B cell (primary cell): ENCODE measurements at places on chromosomes 2 and 18. TPM values are rescaled to one million over a fixed set of nuclear protein-coding genes. Genes with fewer than 3 reads are reported as not detected.

Gene ALPP
- polyA plus RNA-seq: 0.25 TPM in 1 of 2 replicates, not detected in the other

Gene RMDN2
- polyA plus RNA-seq: 6.6 and 6.8 TPM in 2 replicates

Gene SERPINB2
- 0.25 and 1.1 TPM in 2 replicates for polyA plus RNA-seq

Gene LONRF2
- not detected in 2 replicates for polyA plus RNA-seq

Gene STK16
- polyA plus RNA-seq: 46.9 and 60.1 TPM in 2 replicates

Gene HRH4
- polyA plus RNA-seq: 0.03 TPM in 1 of 2 replicates, not detected in the other

Gene HOXD4
- not detected in 2 replicates for polyA plus RNA-seq

Gene COBLL1
- 29.0 and 45.1 TPM in 2 replicates for polyA plus RNA-seq

Gene GAL3ST2
- 0.10 and 0.30 TPM in 2 replicates for polyA plus RNA-seq

Gene ABCG8
- polyA plus RNA-seq: not detected in 2 replicates

Gene GKN2
- not detected in 2 replicates for polyA plus RNA-seq

Gene EPAS1
- polyA plus RNA-seq: 0.06 and 0.32 TPM in 2 replicates

Gene RNF144A
- 0.87 and 1.2 TPM in 2 replicates for polyA plus RNA-seq

Gene CCDC102B
- 3.2 and 4.0 TPM in 2 replicates for polyA plus RNA-seq

Gene TUBB8B
- 1.6 and 6.3 TPM in 2 replicates for polyA plus RNA-seq

Gene SERPINB12
- not detected in 2 replicates for polyA plus RNA-seq

Gene RNF152
- polyA plus RNA-seq: not detected in 2 replicates

Gene ALS2
- 1.4 and 3.8 TPM in 2 replicates for polyA plus RNA-seq

Gene LIPG
- polyA plus RNA-seq: not detected in 2 replicates

Gene KLHL30
- polyA plus RNA-seq: 0.06 TPM in 1 of 2 replicates, not detected in the other

Gene SLC4A5
- 2.7 and 3.3 TPM in 2 replicates for polyA plus RNA-seq

Gene EPHA4
- 9.5 and 10.7 TPM in 2 replicates for polyA plus RNA-seq

Gene TRAK2
- 16.9 and 17.8 TPM in 2 replicates for polyA plus RNA-seq

Gene SLC40A1
- polyA plus RNA-seq: 0.07 and 0.20 TPM in 2 replicates

Gene ZNF516
- polyA plus RNA-seq: 6.7 and 15.7 TPM in 2 replicates

Gene DSG3
- not detected in 2 replicates for polyA plus RNA-seq

Gene FHOD3
- polyA plus RNA-seq: not detected in 2 replicates

Gene CCDC141
- polyA plus RNA-seq: 2.0 and 2.1 TPM in 2 replicates

Gene IL37
- polyA plus RNA-seq: not detected in 2 replicates

Gene RAB27B
- 0.01 and 0.04 TPM in 2 replicates for polyA plus RNA-seq

Gene STK39
- polyA plus RNA-seq: 2.3 and 2.7 TPM in 2 replicates

Gene PSMA8
- polyA plus RNA-seq: 0.33 and 0.39 TPM in 2 replicates

Gene REG3G
- not detected in 2 replicates for polyA plus RNA-seq

Gene UGT1A9
- not detected in 2 replicates for polyA plus RNA-seq

Gene COL4A4
- polyA plus RNA-seq: 3.5 and 6.2 TPM in 2 replicates
